ENCODE measurements at places on chromosomes 12 and 14.

DNA sequence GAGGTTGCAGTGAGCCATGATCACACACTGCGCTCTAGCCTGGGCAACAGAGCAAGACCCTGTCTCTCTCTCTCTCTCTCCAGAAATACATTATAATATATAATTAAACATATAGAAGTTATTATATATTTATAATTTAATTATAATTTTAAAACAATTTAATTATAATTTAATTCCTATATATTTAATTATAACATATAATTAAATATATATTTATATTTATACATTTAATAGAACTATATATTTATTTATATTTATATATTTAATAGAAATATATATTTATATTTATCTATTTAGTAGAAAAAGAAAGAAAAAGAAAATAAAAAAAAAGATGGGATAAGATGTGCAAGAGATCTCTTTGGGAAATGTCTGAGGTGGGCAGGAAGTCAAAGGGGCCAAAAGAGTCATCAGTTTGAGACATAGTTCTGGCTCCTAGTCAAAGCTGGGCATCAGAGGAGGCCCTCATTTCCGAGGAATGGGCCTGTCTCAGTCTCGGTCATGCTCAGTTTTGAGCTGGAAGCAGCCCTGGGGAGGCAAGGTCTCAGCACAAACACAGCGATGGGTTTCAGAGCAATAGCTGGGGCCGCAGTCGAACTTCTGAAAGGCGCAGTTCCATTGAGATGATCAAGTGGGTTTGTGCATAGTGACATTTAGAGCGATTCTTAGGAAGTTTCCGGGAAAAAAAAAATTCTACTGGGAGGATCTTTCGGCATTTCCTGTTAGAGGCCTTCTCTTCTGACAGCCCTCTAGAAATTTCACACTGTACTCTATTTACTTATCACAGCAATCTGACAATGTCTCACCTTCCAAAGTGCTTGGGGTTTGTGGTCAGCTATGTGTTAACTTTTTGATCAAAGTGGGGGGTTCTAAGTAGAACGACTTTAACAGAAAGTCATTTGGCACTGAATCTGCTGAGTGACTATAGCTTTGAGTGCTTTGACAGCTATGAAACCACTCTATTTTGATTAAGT, 58.7 kb upstream of the GZMB start:
- no peak for DNase-seq

DNA sequence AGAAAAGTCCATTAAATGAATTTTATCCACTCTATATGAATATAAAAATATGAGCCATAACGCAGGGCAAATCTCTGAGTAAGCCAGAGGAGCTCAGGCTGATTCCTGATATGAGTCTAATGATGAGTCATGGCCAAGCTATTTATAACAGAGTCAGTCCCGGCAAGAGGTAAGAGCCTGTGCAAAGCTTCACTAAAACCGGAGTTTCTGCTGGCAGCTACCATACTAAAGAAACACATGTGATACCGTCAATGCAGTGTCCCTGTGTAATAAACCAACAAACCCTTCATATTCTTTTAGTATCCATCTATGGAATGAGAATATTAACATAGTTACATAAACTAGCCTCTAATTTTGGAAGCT, 319.4 kb downstream of the KCNC2 start:
- no peak for DNase-seq

- no peak for DNase-seq
Measured at GRCh38 chr12:72957454-72957853, 685.3 kb downstream of the TRHDE start.

GRCh38 chr14:38329246-38329645, 73.4 kb upstream of the CLEC14A start:
- no peak for DNase-seq

GRCh38 chr12:106647793-106648514, 65.2 kb downstream of the RFX4 start:
- no peak for DNase-seq

DNA sequence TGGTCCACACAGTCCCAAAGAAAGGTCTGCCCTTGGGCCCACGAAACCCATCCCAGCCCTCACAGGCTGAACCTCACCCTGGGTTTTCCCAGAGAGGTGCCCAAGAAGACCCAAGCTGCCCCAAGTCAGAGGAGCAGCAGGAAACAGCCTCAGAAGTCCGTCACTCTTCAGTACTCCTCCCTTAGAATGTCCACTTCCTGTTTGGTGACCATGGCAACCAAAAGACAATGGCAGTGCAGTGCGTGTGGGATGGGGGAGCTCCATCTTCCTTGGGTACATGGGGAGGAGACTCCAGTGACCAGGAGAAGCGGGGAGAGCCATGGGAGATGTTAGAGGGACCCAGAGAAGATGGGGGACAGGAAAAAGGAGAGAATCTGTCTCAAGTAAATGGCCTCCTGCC, 11.3 kb downstream of the SELPLG start:
- no peak for DNase-seq

GRCh38 chr12:77736219-77736965, 94.3 kb upstream of the NAV3 start:
- no peak for DNase-seq

- no peak for DNase-seq
Measured at GRCh38 chr14:22325676-22326400, 263.2 kb downstream of the DAD1 start.

DNA sequence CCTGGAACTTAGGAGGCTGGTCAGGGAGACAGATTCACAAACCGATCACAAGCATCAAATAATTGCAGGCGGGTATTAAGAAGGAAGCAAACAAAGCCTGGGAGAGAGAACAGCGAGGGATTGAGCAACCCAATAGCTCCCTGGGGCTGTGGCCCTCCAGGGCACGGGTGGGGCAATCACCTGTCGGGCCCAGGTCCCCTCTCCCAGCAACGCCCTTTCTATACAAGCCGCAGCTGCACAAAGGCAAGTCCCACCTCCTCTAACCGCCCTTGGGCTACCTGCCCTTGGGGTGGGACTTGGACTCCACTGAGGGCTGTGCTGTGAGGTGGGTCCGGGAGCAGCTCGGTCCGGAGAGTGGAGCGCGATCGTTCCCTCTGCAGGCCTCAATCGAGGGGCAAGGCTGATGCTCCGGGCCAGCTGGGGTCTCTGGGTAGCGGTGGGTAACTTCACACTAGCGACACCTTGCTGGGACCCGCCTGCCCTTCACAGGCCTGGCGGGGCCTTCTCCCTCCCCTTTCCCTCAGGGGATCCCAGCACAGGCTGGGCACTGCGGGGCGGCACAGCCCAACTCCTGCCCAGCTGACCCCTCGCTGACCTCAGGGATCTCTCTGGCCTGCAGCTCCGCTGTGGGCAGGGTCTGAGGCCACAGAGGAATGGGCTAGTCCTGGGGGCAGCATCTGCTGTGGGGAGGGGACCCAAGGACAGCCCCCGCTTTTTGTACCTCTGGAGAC, 8.0 kb downstream of the PHB2 start:
- no peak for DNase-seq

- no peak for DNase-seq
Measured at GRCh38 chr12:108335349-108336119, 3.6 kb downstream of the CMKLR1 start.

- no peak for DNase-seq
Measured at GRCh38 chr14:70776197-70776596, 33.1 kb downstream of the MAP3K9 start.

- DNase-seq: no peak
Measured at GRCh38 chr14:32331206-32331605, 2.1 kb downstream of the AKAP6 start.

GRCh38 chr12:58860788-58861240, 59.5 kb downstream of the LRIG3 start:
- no peak for DNase-seq

GRCh38 chr12:6437586-6437985, 7.2 kb upstream of the CD27 start:
- no peak for DNase-seq

DNA sequence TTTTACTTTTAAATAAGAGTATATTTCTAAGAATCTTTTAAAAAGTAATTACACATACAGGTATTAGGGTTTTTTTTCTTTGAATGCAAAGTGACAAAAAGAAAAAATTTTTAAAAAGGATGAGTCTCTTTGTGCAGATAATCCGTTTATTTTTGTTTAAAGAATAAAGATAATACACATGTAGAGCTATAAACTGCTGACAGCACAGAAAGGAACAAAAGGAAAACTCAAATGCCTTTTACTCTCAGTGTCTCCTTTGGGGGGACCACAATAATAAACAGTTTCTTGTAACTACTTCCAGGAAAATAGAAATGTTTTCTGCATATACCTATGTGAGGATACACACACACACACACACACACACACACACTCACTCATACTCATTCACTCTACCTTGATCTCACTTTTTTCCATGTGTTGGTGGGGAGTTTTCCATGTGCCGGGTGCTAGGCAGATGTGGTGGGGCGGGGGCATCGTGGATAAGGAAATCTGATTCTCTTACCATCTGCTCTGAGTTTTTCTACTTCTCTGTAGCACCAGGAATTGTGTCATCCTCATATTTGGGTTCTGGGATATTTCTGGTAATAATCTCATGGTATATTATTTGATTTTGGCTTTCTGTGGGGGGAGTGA, 58.1 kb downstream of the KCTD10 start:
- no peak for DNase-seq

DNA sequence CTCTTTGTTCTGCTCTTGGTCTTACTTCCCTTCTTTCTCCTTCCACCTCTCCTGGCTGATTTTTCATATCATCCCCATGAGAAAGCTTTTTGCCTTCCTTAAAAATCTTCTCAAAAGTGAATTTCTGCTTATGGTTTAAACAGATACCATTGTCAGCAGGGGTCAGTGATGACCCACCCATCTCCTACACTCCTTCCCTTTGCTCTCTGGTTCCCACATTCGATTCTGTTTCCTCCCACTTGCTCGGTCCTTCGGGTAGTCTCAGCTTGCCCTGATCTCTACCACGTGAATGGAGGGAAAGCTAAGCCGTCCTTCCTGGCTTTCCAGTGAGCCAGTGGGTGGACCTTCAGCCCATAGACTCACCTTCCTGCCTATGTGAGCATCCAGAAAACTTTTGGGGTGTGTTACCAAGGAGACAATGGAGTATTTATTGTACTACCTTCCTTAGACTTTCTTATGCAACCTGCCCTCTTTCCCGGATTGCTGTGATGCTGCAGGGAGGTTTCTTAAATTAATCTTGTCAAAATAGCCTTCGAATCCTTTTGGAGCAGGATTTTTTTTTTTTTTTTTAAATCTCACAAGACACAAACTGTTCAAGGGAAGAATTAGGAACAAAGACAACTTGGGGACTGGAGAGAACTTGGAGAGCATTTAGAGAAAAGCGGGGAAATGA, 306.3 kb downstream of the CACNA1C start:
- no peak for DNase-seq

DNA sequence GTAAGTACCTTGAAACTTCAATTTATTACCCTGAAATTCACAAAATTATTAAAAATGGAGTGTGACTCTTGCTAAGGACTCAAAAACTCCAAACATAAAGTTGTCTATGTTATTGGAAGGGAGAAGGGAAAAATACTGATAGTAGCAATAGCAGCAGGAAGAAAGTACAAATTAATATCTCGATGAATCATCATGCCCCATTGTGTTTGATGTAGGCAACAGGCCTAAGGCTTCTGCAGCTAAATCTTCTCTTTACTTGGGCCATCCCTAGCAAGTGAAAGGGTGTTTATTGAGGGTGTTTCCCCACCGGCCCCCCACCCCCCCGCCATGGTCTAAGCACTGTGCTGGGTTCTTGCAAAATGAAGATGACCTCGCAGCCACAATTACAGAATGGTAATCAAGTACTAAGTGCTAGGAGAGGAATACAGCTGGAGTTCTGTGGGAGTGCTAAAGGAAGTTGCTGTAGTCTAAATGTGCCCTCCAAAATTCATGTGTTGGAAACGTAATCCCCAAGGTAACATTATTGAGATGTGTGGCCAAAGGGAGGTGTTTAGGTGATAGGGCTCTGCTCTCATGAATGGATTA, 76.5 kb downstream of the SNAPC1 start:
- no peak for DNase-seq

GRCh38 chr14:79021766-79022165, 851.6 kb downstream of the NRXN3 start:
- DNase-seq: no peak

- no peak for DNase-seq
Measured at GRCh38 chr14:90985601-90986242, 74.7 kb downstream of the RPS6KA5 start.

- DNase-seq: no peak
Measured at GRCh38 chr14:68084256-68084655, 264.7 kb downstream of the RAD51B start.

DNA sequence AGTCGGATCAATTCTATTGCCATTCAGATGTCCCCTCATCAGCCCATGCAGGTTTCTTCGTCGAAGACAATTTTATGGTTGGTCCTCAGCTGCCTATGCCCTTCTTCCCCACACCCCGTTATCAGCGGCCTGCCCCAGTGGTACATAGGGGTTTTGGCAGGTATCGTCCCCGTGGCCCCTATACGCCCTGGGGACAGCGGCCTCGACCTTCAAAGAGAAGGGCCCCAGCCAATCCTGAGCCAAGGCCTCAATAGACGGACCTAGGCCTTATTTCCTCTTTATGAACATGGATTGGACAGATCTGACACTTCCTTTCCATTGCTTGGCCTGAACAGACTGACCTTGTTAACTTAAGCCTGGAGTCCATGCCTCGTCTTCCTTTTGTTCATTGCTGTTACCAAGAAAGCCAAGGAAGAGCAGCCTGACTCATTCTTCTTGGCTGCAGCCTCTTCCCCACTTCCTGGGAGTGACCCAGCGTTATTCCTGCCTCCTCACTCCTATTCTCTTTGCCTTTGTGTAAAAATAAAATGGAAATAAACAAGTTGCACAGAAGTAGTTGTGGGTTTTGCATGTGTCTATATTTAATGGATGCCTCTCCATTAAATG, 156.5 kb upstream of the AMIGO2 start:
- no peak for DNase-seq

DNA sequence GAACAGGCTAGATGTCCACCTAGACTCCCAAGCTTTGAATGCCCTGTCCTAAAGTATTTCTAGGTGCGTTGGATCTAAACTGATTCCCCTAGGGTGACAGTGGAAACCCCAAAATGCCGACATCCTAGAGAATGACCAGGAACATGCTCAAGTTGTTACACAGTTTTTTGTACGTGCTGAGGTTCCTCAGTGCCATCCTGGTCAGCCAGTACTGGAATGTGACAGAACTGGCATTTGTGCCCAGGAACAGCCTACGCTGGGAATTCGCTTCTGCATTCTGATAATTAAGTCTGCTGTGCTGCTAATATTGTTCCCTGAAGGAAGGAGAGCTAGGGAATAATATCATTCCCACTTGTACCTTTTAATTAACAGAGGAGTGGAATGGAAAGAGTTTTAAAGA, 40.3 kb downstream of the BORCS5 start:
- no peak for DNase-seq
